ENCODE measurements at places on chromosomes 2 and 18.

- no peak for DNase-seq
Observed at GRCh38 chr2:169034256-169034655, 3.1 kb upstream of the ABCB11 start.

GRCh38 chr2:112031473-112032223 lies 23.4 kb upstream of the TMEM87B start:
- no peak for DNase-seq

- no peak for DNase-seq
Observed at GRCh38 chr18:77069931-77070330, 62.7 kb downstream of the MBP start.

DNA sequence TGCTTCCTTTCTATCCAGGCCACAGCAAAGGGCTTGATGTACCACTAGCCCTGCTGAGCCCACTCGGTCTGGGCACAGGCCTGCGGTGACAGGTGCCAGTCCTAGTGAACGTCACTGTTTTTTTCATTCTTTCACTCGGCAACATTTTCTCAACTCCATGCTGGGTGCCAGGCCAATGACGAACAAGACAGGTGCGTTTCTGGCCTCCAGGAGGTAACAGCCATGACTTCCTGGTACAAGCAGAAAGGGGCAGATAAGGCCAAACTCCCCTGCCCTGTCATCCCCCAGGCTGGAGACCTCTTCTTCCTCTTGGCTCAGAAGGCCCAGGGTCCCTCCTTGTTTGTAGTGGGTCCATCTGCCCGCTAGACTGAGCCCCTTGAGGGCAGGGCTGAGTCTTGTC lies 55.7 kb upstream of the OTOF start:
- DNase-seq: no peak

GRCh38 chr18:11224153-11224552 lies 74.8 kb upstream of the PIEZO2 start:
- DNase-seq: no peak

- no peak for DNase-seq
Observed at GRCh38 chr2:62627667-62628066, 77.8 kb upstream of the EHBP1 start.

DNA sequence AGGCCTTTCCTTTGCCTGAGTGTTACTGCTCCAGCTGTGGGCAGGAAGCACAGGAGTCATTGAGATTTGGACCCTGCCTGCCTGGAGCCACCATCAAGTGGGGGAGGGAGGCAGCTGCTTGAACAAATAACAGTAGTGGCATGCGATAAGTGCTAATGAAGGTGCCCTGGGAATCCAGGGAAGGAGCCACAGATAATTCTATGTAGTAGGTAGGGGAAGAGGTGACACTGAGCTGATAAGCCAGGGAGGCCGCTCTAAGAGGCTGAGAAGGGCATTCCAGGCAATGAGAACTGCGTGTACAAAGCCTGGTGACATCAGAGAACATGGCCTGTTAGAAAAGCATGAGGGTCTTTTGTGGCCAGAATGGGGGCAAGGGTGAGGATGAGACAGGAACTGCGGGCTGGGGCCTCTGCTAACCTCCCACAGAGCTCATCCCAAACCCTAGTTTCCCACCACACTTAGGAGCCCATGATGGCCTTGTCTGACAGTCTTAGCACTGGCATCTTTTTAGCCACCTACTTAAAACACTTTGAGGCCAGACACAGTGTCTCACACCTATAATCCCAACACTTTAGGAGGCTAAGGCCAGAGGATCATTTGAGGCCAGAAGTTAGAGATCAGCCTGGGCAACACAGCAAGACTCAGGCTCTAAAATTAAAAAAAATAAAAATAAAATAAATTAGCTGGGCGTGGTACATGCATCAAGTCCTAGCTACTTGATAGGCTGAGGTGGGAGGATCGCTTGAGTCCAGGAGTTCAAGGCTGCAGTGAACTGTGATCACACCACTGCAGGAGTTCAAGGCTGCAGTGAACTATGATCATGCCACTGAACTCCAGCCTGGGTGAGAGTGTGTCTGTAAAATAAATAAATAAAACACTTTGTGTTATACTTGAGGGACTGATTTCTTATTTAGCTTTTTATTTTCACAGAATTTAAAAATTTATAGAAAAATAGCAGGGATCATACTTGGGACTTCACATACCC lies 58.9 kb downstream of the TET3 start:
- DNase-seq: no peak

DNA sequence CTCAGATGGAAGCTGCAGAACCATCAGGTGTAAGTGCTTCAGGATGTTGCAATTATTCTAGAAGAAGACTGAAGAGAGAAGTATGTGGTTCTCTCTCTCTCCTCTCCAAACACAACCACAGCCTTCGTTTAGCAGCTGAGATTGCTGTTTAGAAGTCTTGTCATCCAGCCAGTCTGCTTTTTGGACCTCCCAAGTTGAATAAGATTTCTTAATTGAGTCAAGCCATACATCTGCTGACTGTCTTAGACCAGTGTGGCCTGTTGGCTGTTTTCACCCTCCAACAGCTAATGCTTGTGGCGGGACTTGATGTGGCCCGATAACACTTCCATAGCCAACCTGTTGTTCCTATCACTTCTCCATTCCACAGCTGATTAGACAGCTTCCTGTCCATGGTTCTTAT lies 91.3 kb upstream of the TMEM17 start:
- no peak for DNase-seq

DNA sequence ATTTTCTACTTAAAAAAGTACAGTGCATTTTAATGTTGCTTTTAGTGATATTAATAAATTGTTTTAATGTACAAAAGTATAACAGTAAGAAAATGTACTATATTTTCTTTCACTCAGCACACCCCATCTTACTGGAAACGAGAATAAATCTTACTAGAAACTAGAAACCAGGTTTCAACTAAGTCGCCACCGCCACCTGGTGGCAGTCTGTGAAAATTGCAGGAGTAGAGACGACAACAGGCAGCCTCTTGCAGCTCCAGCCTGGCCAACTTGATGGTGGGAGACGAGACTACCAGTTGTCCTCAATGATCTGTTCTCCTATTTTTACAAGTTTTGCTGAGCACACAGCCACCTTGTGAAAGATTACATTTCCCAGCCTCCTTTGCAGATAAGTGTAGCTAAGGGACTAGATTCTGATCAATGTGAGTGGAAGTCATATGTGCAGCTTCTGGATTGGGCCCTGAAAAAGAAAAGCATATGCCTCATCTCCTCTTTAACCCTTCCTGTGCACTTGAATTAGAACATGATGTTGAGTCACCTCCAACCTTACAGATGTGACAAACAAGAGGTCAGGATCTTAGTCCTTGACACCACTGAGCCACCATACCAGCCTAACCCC lies 8.7 kb downstream of the OTOF start:
- DNase-seq: no peak

GRCh38 chr2:111121828-111122630 lies 1.3 kb downstream of the BCL2L11 start:
- DNase-seq: peak; percentile 87

DNA sequence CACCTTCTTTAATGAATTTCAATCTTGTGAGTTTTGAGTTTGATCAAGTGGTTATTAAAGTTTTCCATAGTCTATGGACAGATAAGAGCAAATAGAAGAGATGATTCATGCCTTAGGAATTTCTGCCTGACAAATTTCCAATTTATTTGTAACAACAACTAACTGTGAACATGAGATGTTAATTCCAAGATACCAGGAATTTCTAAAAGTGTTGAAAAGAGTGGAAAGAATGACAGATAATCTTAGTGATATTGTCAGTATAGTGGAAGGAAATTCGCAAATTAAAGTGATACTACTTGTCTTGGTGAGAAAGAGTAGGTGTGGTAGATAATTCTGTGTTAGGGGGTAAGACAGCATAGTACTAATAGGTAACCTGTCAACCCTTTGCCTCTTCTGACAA lies 82.4 kb downstream of the AGPS start:
- no peak for DNase-seq

DNA sequence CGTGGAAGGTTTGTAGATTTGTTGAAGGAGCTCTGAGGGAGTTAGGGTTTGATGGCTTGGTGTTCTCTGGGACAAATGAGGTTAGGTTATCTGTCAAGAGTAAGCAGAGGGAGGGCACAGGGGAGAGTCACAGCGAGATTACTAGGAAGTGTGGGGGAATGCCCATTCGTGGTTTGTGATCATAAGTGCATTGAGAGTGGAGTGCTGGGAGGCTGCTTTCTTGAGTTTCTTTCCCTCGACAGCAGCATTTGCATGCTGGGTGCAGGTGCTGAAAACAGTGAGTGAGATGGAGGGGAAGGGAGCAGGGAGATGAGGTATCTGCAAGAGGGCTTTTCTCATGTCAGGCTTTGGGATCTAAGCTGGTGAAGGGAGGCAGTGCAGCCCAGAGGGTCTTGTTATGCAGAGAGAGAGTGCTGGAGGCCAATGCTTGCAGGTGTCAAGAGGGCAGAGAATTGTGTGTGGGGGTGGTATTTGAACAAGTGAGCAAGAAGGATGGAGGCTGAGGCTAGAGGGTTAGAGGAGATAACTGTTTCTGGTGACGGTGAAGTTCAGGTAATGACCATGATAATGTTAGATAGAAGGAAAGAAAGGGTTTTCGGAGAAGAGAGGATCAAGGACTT lies 8.8 kb downstream of the RALB start:
- no peak for DNase-seq

GRCh38 chr18:63374540-63374939 lies 7.5 kb upstream of the KDSR start:
- no peak for DNase-seq

GRCh38 chr18:68509902-68510301 lies 205.0 kb downstream of the TMX3 start:
- DNase-seq: no peak

- DNase-seq: peak; percentile 47
Observed at GRCh38 chr18:9762526-9762925, 54.4 kb downstream of the RAB31 start.

DNA sequence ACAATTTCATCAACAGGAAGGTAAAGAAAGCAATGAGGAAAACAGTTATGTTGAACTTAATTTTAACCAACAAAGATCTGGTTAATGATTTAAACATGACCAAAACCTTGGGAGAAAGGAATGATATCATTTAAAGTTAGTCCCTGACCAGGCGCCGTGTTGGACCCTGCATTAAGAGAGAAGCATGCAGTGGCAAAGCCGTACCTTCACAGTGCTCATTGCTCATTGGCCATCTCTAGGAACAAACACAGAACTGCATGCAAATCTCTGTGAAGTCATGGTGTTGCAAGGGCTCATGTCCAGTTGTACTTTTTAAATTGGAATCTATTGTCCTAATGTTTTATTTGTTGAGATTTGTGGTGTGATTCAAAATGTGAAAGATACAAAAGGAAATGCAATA lies 12.0 kb upstream of the SRBD1 start:
- no peak for DNase-seq

DNA sequence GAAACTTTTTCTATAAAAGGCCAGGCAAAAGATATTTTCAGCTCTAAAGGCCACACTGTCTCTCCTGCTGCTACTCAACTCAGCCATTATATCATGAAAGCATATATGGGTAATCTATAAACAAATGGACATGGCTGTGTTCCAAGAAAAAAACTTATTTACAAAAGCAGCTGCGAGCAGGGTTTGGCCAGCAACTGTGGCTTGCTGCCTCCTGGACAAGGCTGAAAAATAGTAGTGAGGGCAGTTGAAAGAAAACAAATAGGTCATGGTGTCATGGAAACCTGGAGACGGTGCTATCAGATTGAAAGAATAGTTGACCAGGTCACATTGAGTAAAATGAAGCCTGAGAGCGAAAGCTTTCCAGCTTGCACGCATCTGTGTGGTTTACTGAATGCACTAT lies 89.2 kb upstream of the LRATD1 start:
- no peak for DNase-seq

- no peak for DNase-seq
Observed at GRCh38 chr2:177327009-177327408, 62.5 kb upstream of the NFE2L2 start.

DNA sequence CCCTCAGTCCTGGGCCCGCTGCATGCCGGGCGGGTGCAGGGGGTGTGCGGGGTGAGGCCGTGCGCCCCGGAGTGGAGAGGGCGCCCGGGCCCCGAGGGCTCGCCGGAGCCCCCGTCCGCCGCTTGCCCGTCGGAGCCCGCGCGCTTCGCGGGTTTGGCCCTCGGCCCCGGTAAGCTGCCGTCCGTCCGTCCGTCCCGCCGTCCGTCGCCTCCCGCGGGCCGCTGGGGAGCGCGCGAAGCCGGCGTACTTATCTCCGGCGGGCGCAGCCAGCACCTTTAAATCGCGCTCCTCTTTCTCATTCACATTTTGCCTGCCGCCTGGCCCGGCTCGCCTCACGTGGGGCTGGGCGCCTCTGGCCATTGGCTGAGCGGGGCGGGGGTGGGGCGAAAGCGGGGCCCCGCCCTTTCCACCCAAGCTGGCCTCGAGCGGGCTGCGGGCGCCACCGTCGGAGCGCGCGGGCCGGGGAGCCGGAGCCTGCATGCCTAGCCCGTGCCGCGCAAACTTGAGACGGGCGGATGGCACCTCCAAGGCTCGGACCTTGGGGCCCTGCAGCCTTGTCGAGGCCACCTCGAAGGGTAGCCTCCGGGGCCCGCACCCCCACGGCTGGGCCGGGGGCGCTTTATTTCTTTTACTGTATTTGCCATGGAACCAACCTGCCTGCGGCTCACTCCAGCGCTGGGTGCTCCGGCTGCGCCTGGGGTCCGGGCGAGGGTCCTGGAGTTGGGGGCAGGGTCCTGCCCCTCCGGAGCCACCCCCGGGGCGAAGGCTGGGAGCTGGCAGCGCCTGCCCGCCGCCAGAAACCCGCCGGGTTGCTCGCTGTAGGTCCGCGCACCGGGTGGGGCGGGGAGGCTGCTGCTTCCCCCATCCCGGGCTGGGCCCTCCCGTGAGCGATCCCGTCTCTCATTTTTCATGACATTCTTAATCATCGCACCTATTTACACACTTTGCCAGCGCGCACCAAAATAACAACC lies at the start of gene GBX2:
Gene GBX2, minus strand, starts transcription at position 277 of the 971 bp plus-strand sequence. CDS start 415 bp downstream, outside the sequence.
- DNase-seq: peak; percentile 51

GRCh38 chr2:227607941-227608340 lies 6.7 kb downstream of the SCYGR3 start:
- DNase-seq: no peak

DNA sequence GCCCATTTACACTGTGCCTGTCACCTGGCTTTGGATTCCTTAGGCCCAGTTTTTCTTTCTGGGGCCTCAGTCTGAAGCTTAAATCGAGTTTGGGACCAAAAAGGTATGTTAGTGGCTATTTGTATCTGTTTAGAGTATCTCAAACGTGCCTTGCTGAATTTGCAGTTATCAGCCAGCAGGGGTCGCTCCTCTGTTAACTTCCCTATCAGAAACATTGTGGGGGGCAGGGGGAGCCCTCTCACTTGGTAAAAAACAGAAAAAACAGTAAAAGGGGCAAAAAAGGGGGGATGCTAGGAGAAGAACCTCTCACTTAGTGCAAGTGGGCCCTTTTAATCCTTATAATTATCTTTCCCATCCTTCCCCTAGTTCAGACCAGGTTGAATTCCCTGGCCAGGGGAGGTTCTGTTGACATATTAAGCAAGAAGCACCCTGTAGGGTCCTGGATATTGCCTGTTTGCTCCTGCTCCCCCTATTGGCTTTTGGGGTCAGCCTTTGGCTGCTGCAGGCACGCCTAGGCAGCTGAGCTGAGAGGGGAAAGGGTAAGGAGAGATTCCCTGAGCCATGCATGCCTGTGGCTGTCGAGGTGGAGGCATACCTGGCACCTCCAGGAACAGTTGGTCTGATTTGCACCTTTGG lies 8.8 kb upstream of the IFIH1 start:
- DNase-seq: no peak
